GM04504 (cell line): ENCODE measurements at places on chromosomes 6 and 20.
A peak's percentile ranks its signal among the peaks of the same experiment; 100 is the strongest.

GRCh38 chr20:9348747-9349146 is 165.6 kb upstream of the LAMP5 start:
- DNase-seq: no peak

GRCh38 chr6:12082368-12082767 is 70.3 kb downstream of the HIVEP1 start:
- no peak for DNase-seq

DNA sequence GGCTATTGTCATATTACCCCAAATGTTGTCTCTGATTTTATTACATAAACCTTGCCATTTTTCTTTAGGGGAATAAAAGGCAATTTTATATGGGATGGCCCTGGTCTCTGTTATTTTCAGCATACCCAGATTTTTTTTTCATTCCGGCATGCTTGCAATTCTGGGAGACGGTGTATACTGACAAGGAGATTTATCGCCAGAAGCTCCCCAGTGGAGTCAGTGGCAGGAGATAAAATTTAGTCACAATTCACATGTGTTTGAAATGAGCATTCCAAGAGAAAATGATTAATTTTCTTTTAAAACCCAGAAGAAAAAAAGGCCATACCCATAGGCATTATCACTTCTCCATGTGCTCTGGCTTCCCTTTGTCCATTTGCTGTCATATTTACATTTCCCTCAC is 250.8 kb upstream of the RSPO3 start:
- DNase-seq: no peak

GRCh38 chr20:62946918-62947317 is 5.6 kb upstream of the SLC17A9 start:
- DNase-seq: no peak

DNA sequence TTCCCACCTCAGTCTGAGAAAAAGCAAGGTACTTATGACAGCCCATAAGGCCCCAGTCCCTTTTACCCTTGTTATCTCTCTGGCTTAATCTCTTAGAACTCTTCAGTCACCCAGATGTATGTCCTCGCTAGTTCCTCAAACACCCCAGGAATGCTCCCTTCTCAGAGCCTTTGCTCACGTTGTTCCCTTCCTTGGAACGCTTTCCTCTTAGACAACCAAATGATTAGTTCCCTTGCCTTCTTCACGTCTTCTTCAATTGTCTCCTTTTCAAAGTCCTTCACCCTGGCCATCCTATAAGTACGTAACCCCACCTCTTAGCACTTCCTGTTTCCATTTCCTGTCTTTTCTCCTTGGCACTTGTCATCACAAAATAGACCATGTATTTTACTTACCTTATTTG is 1.1 kb upstream of the APOBEC2 start:
- DNase-seq: no peak

DNA sequence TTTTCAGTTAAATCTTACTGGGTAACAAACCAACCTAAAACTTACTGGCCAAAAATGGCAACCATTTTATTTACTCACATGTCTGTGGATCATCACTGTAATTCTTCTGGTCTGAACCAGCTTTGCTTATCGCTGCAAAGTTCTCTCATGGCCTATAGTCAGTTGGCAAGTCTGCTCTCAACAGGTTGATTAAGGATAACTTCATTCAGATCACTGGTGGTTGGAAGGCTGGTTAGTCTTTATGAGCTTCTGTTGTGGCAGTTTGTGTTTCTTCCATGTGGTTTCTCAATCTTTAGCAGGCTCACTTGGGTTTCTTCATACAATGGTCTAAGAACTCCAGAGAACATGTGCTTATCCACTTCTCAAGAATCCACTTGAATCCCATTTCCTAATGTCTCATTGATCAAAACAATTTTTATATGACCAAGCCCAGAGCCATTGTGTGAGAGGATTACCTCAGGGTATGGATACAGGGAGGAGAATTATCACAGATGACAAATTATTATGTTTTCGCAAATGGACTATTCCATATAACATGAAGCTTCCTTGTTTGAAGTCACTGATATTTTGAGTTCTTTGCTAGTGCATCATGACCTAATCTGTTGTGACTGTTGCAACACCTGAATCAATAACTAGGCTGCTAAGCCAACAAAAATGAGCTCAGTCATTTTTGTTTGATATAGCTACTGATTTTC is 155.4 kb upstream of the BMP2 start:
- DNase-seq: no peak

DNA sequence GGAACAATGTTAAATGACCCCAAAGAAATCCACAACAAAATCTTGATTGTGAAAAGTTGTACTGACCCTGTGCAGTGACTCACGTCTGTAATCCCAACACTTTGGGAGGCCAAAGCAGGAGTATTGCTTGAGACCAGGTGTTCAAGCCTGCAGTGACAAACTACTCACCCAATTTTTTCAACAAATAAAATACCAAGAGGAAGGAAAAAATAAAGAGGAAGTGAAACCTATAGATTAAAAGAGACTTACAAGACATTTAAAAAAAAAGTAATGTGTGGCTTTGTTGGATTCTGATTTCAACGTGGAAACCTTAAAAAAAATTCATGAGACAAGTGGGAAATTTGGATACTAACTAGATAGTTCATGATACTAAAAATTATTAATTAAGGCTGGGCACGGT is 31.9 kb downstream of the GINS1 start:
- no peak for DNase-seq

DNA sequence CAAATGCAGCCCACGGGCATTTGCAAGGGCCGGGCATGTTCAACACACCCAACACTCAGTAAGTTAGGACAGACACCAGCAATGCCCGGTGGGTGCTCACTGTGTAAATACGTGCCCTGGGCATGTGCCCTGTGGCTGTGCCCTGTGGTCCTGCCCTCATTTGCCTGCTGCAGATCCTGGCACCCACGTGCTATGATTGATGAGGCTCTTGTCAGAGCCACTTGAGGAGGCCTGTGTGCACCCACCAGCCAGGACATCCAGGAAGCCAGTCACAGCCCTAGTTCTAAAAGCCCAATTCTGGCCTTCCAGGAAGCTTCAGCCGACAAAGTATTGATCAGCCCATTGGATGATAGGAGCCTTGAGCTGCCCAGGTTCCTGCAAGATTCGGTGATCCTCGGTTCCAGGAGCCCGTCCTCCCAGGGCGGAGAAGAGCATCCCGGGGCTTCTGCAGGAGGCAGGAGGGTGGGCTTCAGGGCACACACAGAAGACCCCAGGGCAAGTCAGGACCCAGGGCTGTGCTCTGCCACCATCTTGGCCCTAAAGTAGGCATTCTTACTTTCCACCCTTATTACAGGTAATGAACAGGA is 223.9 kb downstream of the PREX1 start:
- no peak for DNase-seq

- DNase-seq: no peak
Observed at GRCh38 chr6:108116546-108117426, 42.2 kb upstream of the OSTM1 start.

DNA sequence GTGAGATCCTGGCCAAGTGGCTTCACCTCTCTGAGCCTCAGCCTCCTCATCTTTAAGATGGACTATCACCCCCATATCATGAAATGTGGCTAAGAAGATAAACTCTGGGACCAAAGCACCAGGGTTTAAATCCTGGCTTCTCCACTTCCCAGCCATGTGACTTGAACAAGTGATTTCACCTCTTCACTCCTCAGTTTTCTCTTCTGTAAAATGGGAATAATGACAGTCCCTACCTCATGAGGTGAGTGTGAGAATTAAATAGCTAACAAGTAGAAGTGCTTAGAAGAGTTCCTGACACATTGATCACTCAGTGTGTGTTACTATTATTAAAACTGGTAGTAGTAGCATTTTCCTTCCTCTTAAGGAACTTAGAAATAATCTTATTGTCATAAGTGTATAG is 516.9 kb upstream of the SULF2 start:
- no peak for DNase-seq

DNA sequence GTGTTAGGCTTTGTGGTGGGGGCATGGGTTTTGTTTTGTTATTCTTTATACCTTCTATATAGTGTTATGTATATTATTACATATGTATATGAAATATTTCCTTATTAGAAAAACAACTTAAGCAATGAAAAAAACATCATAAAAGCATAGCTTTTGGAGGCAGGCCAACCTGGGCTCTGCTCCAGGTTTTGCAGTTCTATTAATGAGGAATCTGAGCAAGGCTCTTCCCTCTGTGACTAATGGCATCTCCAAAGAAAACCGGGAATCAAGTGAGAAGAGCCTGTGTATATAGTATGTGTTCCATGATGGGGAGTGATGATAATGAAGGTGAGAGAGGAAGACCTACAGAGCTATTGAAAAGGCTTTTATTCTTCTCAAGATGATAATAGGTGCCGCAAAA is 291.1 kb downstream of the CLIC5 start:
- DNase-seq: peak; percentile 71

GRCh38 chr6:9634776-9635175 is 780.1 kb downstream of the TFAP2A start:
- no peak for DNase-seq

DNA sequence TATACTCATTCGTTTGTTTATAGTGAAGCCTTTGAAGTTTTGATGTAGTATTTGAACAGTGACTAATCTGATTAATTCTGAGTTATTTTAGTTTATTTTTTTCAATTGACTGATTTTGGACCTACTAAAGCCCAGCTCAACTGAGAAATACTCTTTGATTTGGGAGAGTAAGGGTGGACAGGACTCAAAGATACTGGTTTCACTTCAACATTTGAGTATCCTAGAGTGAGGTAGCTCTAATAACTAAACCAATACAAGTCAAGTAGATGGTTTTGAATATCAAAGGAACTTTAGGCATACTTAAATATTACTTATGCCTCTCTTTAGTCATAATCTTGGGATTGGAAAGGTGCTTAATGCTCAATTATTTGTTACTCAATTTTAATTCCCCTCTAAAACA is 65.6 kb downstream of the ZNF292 start:
- DNase-seq: no peak

GRCh38 chr6:158753811-158754210 is 65.4 kb downstream of the EZR start:
- no peak for DNase-seq

- DNase-seq: no peak
Observed at GRCh38 chr20:64104667-64105451, 2.5 kb downstream of the NPBWR2 start.

GRCh38 chr6:4664911-4665310 is 111.3 kb upstream of the CDYL start:
- no peak for DNase-seq
